ENCODE measurements at places on chromosomes 7 and 10. TPM values are rescaled to one million over a fixed set of nuclear protein-coding genes. Genes with fewer than 3 reads are reported as not detected.
A peak's percentile ranks its signal among the peaks of the same experiment; 100 is the strongest.

The TMEM273 gene
- total RNA-seq, result 12.3 TPM

The PNPLA8 gene
- 17.2 TPM for total RNA-seq

The GIMAP7 gene
- total RNA-seq, result 203 TPM

The CTAGE8 gene
- total RNA-seq, result not detected

The KLF14 gene
- total RNA-seq, result not detected

The TWIST1 gene
- not detected for total RNA-seq

The ASIC3 gene
- total RNA-seq, result 4.7 TPM

The IRF5 gene
- total RNA-seq, result 8.2 TPM

The PRLHR gene
- not detected for total RNA-seq

DNA sequence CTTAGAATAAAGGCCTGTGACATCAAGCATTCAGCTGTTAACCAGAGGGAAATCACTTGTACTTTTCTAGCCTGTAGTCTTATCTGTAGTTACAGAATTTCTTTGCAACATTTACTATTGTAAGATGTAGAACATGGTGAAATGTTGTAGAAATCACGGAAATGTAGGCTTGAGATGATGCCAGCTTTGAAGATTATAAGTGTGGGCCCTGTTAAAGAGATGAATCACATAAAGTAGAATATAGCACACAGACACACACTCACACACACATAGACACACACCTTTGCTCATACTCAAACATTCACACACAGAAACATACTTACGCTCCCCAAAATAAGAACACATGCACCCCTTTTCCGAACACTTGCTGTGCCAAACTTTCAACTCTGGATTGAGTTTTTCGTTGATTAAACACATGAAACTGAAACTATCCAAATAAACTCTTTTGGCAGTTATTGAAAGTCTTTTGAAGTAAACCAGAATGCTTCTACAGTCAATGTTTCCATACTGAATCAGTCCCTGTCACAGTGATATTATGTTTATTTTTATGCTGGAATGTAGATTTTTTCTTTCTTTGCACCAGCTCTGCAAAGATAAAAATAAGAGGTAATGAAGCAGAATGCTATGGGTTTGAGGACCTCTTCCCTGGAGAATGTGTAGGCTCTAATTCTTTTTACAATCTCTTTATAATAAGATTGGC, 230.3 kb upstream of the MEOX2 start:
- no peak for DNase-seq
- H3K27ac ChIP-seq, result no peak overlapping the region
- H3K4me1 ChIP-seq, result no peaks in the 10 kb centered on the region
- no peaks in the 10 kb centered on the region for H3K36me3 ChIP-seq

DNA sequence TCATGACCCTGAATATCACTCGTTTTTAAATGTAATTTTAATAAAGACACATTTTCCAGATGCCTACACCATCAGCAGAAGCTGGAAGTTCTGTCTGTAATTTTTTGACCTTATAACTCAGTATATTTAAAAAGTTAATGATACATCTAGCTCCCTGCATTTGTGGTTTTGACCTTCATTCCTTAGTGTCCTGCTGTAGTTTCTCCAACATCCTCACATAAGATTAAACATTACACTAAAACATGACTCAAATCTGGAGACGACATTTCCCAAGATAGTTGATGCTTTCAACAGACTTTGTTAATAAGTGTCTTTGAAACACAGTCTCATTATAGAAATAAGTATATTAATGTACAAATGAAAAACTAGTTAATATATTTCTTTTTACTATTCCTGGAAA, 363.1 kb downstream of the POM121L12 start:
- H3K4me1 ChIP-seq, result no peaks in the 10 kb centered on the region
- no peaks in the 10 kb centered on the region for H3K27me3 ChIP-seq
- H3K36me3 ChIP-seq, result no peaks in the 10 kb centered on the region
- no peak overlapping the region for H3K4me3 ChIP-seq

- peaks cover 13% of the 10 kb centered on the region for H3K36me3 ChIP-seq
- H3K27ac ChIP-seq, result no peak overlapping the region
- peaks cover 11% of the 10 kb centered on the region for H3K4me1 ChIP-seq
- H3K4me3 ChIP-seq, result no peak overlapping the region
- DNase-seq, result no peak
These were observed 33.0 kb downstream of the TMEM106B start for GRCh38 chr7:12244129-12244528.

DNA sequence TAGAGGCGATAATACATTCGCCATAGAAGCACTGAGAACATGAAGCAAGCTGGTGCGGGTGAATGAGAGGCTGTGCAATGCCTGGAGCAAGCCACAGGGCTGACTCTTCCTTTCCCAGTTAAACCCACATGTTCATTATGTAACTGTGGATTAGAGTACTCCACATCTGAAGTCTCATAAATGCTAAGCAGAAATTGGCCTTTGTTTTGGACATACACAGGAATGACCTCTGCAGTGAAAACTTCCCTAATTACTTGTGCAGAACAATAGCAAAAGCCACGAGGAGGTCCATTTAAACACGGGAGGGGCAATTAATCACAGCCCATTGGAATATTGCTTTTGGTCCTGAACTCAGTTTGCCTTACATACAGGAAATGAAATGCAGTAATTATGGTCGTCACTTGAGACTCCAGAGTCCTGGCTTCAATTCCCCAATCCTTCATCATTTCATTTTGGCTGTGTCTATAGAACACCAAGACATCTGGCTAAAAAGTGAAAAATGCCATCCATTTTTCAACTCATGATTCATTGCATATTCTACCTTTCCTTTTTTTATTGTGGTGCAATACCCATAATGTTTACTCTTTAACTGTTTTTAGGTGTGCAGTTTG, 78.7 kb upstream of the CXCL12 start:
- H3K4me1 ChIP-seq, result no peaks in the 10 kb centered on the region
- DNase-seq, result no peak
- H3K36me3 ChIP-seq, result no peaks in the 10 kb centered on the region
- no peaks in the 10 kb centered on the region for H3K27me3 ChIP-seq

GRCh38 chr7:23357190-23358093, 58.3 kb downstream of the MALSU1 start:
- no peak overlapping the region for H3K27ac ChIP-seq
- H3K4me3 ChIP-seq, result no peak overlapping the region
- H3K36me3 ChIP-seq, result no peaks in the 10 kb centered on the region
- H3K4me1 ChIP-seq, result peaks cover 8% of the 10 kb centered on the region
- peaks cover 29% of the 10 kb centered on the region for H3K27me3 ChIP-seq

- H3K36me3 ChIP-seq, result peaks cover 24% of the 10 kb centered on the region
- H3K27ac ChIP-seq, result peak overlapping the region; percentile 60
- H3K27me3 ChIP-seq, result peaks cover 3% of the 10 kb centered on the region
- H3K4me1 ChIP-seq, result peaks cover 30% of the 10 kb centered on the region
- no peak for DNase-seq
- H3K4me3 ChIP-seq, result peak overlapping the region; percentile 38
These were observed 62.5 kb upstream of the NAMPT start for GRCh38 chr7:106347229-106347833.

DNA sequence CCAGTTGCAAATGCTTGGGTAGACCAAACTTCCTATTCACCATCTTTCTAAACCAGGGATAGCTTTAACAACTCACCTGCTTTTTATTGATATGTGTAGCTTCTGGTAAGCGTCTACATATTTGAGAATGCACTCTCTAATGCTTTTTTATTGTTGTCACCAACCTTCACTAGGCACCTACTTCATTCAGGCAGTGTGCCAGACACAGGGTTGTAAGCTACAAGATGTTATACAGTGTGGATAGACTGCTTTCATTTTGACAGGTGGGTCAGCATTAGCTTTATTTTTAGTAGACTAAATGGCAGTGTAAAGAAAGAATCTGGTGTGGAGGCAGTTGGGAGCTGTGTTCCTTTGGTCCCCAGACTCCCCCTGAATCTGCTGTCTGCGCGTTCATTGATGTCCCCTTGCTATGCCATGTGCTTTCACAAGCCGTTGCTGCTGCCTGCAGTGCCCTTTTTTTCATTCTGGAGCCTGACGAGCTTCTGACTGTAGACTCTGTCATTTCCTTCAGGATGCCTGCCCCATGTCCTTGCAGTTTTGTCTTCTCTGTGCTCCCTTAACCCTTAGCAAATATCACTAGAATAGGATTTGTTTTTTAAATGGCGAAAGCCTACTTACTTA, 32.1 kb downstream of the NRF1 start:
- no peak overlapping the region for H3K4me3 ChIP-seq
- no peaks in the 10 kb centered on the region for H3K27me3 ChIP-seq
- no peak for DNase-seq
- H3K4me1 ChIP-seq, result peaks cover 4% of the 10 kb centered on the region
- H3K27ac ChIP-seq, result no peak overlapping the region
- H3K36me3 ChIP-seq, result peaks cover 8% of the 10 kb centered on the region

GRCh38 chr7:142461437-142461836, 203.6 kb upstream of the PRSS58 start:
- no peak overlapping the region for H3K4me3 ChIP-seq
- no peaks in the 10 kb centered on the region for H3K27me3 ChIP-seq
- peaks cover 36% of the 10 kb centered on the region for H3K4me1 ChIP-seq
- H3K36me3 ChIP-seq, result peaks cover 4% of the 10 kb centered on the region

- no peak overlapping the region for H3K27ac ChIP-seq
- no peaks in the 10 kb centered on the region for H3K36me3 ChIP-seq
- no peaks in the 10 kb centered on the region for H3K4me1 ChIP-seq
- H3K4me3 ChIP-seq, result no peak overlapping the region
- H3K27me3 ChIP-seq, result peaks cover 3% of the 10 kb centered on the region
These were observed 1004.9 kb downstream of the KCNMA1 start for GRCh38 chr10:76632767-76633051.

GRCh38 chr10:117441812-117442443, 66.7 kb upstream of the PDZD8 start:
- H3K4me3 ChIP-seq, result no peak overlapping the region
- H3K27ac ChIP-seq, result no peak overlapping the region
- DNase-seq, result no peak
- no peaks in the 10 kb centered on the region for H3K4me1 ChIP-seq
- H3K36me3 ChIP-seq, result no peaks in the 10 kb centered on the region
- H3K27me3 ChIP-seq, result peaks cover 4% of the 10 kb centered on the region
